IMR-90 (cell line): ENCODE measurements at places on chromosomes 6 and 20. TPM values are rescaled to one million over a fixed set of nuclear protein-coding genes. Genes with fewer than 3 reads are reported as not detected.
A peak's percentile ranks its signal among the peaks of the same experiment; 100 is the strongest.

- H3K27ac ChIP-seq = no peak overlapping the region
- H3K4me1 ChIP-seq = no peaks in the 10 kb centered on the region
- DNase-seq = no peak
- H3K27me3 ChIP-seq = no peaks in the 10 kb centered on the region
- H3K36me3 ChIP-seq = no peaks in the 10 kb centered on the region
Measured at GRCh38 chr6:23951691-23952090, 174.3 kb upstream of the NRSN1 start.

DNA sequence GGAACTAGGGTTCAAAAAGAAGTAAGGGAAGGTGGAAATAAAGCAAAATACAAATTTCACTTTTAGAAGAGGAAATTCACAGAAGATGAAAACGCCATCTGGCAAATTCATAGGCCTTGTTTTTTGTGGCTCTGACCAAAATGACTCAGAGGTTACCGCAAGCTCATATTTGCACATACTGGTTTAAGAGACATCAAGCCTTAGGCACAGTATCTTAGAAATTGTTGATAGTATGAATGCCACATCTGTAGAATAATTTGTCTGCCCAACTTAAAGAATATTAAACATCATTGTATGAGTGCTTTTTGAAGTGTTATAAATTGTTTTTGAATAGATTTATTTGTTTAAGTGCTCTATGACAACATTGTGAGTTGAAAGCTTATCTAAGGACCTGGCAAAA, 10.6 kb downstream of the TAAR1 start:
- DNase-seq = peak; percentile 74
- H3K27me3 ChIP-seq = peaks cover 18% of the 10 kb centered on the region
- H3K4me3 ChIP-seq = no peak overlapping the region
- no peaks in the 10 kb centered on the region for H3K4me1 ChIP-seq

- H3K4me3 ChIP-seq = no peak overlapping the region
- H3K4me1 ChIP-seq = peaks cover 2% of the 10 kb centered on the region
- no peaks in the 10 kb centered on the region for H3K36me3 ChIP-seq
- DNase-seq = peak; percentile 92
Measured at GRCh38 chr6:79421707-79422484, 115.3 kb downstream of the LCA5 start.

DNA sequence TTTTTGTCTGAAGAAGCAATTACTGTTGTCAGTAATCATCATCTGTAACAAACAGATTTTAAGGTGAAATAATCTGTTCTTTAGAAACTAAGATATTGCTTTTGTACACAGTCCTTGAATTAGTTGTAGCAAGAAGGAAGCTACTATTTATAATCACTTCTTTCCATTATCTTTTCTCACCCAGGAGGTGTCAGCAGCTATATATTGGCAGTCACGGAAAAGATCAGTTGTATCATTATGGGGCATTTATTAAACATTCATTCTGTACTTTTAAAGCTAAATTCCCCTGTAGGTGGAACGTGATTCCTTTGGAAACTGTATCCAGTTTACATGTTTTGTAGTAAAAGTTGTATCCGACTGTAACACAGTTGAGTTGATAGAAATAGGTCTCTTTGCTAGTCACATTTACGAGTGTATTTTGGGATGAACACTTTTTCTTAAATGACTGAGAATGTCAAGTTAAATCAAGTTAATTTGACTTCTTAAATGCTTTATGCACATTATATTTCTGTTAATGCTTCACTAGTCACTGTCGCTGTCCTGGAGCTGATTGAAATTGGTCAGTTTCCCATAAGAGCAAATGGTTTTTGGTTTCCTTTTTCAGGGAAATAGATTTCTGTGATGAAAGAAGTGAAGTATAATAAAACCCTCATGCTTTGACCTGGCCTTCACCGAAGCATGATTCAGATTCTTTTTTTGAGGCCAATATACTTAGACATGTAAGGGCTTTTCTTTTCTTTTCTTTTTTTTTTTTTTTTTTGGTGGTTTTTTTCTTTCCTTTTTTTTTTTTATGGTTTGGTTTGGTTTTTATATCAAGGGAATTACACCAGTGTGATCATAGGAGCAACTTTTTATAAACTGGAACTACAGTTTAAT, 5.1 kb downstream of the QKI start:
- H3K4me3 ChIP-seq = 0 out of 2 replicates have a peak overlapping the region, but pooled peaks have one; percentile 12
- H3K27me3 ChIP-seq = no peaks in the 10 kb centered on the region
- peaks cover 10% of the 10 kb centered on the region for H3K4me1 ChIP-seq
- no peaks in the 10 kb centered on the region for H3K36me3 ChIP-seq

DNA sequence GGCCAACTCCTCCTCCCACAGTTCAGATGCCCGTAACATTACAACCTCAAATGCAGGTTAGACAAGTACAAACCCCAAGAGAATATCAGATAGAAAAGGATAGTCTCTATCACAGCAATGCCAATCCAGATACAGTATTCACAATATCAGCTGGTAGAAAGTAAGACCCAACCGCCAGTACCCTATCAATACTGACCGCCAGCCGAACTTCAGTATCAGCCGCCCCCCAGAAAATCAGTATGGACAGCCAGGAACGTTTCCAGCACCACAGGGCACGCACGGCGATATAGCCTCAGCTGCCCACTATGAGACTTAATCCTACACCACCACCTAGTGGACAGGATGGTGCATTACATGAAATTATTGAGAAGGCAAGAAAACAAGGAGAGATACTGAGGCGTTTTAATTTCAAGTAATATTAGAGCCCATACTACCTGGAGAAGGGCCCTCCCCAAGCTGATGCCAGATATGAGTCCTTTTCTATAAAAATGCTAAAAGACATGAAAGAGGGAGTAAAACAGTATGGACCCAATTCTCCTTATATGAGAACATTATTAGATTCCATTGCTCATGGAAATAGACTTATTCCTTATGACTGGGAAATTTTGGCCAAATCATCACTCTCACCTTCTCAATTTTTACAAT, 17.6 kb upstream of the EIF2S2 start:
- DNase-seq = peak; percentile 73
- no peak overlapping the region for H3K27ac ChIP-seq
- no peak overlapping the region for H3K4me3 ChIP-seq

DNA sequence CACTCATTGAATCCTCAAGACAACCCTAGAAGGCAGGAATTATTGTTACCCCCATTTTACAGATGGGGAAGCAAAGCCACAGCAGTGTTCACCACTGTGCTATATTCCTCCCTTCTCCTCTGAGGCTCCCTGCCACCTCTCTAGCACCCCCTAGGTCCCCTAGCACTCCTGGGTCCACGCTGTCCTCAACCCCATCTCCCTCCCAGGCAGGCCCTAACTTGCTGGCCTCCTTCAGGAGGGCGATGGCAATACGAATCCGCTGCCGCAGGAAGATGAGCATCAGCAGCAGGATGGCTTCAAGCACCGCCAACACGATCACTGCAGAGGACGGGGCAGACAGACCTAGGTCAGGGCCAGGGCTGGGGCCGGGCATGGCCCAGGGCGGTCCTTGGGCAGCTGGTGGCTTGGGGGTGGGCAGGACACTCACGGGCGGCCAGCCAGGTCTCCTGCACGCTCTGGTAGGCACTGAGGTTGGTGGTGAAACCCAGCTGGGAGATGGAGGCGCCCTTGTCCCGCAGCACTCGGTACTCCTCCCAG, 7.8 kb upstream of the NEU1 start:
- no peak overlapping the region for H3K4me3 ChIP-seq
- no peaks in the 10 kb centered on the region for H3K36me3 ChIP-seq
- no peaks in the 10 kb centered on the region for H3K27me3 ChIP-seq
- no peak overlapping the region for H3K27ac ChIP-seq
- peaks cover 8% of the 10 kb centered on the region for H3K4me1 ChIP-seq
- no peak for DNase-seq

C6orf58 gene
- total RNA-seq = not detected in 2 replicates

ZNF831 gene
- total RNA-seq = not detected in 2 replicates

DNA sequence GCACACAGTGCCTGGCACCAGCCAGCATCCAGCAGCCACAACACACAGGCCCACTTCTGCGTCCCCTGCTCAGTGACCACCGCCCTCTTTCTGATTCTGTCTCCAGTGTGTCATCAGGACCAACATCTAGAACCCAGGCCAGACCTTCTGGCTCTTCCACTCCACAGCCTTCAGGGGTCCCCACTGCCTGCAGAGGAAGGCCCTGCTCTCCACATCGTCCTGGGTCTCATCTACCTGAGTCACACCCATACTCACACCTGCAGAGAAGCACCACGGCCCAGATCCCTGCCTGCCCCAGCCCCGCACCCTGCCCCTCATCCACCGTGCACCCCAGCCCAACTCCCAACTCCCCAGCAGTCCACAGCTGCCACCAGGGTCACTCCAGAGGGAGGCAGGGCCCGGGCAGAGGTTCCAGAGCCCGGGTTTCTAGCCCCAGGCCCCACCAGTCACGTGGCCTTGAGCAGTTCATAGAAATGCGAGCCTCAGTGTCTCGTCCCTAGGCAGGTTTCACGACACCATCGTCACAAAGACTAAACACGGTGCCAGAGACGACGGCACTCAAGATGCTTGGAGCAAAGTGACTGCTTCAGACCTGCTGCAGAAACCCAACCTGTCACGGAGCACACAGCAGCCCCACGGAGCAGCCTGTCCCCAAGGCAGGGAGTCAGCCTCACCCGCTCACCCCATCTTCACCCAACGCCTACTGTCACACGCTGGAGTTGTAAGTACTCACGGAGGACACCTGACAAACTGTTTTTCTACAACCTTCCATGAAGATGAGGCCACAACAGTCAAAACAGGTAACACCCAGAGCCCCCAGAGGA, 16.1 kb downstream of the TAF4 start:
- H3K27me3 ChIP-seq = no peaks in the 10 kb centered on the region
- no peak overlapping the region for H3K27ac ChIP-seq
- peaks cover 4% of the 10 kb centered on the region; the same call in 1 of the 2 replicates for H3K4me1 ChIP-seq
- DNase-seq = no peak

- no peak overlapping the region for H3K4me3 ChIP-seq
- DNase-seq = peak; percentile 60
- no peak overlapping the region for H3K27ac ChIP-seq
- no peaks in the 10 kb centered on the region for H3K27me3 ChIP-seq
Measured at GRCh38 chr6:112910256-112910655, 563.1 kb downstream of the RFPL4B start.

DNA sequence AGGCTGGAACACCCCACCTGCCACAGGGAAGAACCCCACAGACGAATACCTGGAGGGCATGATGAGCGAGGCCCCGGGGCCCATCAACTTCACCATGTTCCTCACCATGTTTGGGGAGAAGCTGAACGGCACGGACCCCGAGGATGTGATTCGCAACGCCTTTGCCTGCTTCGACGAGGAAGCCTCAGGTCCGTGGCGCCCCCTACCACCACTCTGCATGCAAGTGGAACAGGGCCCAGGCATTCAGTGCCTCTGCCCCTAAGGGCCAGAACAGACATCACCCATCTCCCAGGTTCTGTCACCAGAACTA, 6.6 kb downstream of the MYL9 start:
- no peak overlapping the region for H3K27ac ChIP-seq
- no peak overlapping the region for H3K4me3 ChIP-seq
- H3K36me3 ChIP-seq = peaks cover 49% of the 10 kb centered on the region
- DNase-seq = no peak

GRCh38 chr6:57040011-57040410, 6.5 kb upstream of the KIAA1586 start:
- no peak overlapping the region for H3K27ac ChIP-seq
- H3K4me3 ChIP-seq = no peak overlapping the region
- H3K36me3 ChIP-seq = no peaks in the 10 kb centered on the region

- H3K27ac ChIP-seq = no peak overlapping the region
- H3K4me1 ChIP-seq = no peaks in the 10 kb centered on the region
- H3K27me3 ChIP-seq = peaks cover 2% of the 10 kb centered on the region
- H3K36me3 ChIP-seq = no peaks in the 10 kb centered on the region
- DNase-seq = no peak
Measured at GRCh38 chr6:165774903-165775601, 112.0 kb upstream of the PDE10A start.

CLIC5 gene
- total RNA-seq = not detected in 2 replicates

SOD2 gene
- 243 TPM in 2 replicates for total RNA-seq

DNA sequence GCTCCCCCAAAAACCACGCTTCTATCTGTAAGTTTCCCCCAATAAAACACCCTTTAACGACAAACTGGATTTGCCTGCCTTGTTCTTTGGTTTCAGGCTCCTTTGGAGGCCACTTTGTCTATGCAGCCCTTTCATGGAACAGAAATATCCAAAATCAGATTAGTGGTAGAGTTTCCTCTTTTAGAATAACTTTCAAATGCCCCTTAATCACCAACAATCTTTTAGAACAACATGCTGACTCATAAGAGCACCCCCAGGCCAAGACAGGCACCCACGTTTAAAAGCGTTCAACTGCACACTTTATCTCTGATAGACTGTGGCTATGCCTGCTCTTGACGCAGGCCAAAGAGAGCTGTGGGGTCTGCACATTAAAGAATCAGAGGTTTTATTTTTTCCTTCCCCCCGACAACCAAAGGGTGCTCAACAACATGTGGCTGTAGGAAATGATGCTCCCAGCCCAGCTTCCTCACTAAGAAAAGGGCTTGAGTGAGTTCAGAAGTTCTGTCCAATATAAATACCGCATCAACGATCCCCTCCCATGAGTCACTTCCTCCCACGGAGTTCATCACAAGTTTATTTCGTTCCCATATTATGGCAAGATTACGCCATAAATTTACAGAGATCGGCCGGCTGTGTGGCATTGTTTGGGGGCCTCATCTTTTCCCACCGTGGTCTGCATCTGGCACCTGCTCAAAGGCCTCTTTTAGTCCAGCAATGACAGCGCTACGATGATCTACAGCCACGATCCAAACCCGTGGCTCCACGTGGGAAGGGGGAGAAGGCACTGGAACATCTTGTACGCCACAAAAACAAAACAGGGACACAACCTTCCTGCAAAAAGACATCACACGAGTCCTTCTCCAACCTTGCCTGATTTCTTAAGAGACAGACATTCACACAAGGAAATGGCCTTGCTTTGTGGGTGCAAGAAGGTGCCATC, 88.8 kb upstream of the NFATC2 start:
- no peaks in the 10 kb centered on the region for H3K27me3 ChIP-seq
- H3K4me1 ChIP-seq = peaks cover 14% of the 10 kb centered on the region
- H3K27ac ChIP-seq = peak overlapping the region; percentile 90
- no peak overlapping the region for H3K4me3 ChIP-seq
- peaks cover 4% of the 10 kb centered on the region for H3K36me3 ChIP-seq

SLC22A7 gene
- total RNA-seq = not detected in 2 replicates

GRCh38 chr20:37885593-37886503, 17.1 kb upstream of the VSTM2L start:
- no peaks in the 10 kb centered on the region for H3K4me1 ChIP-seq
- no peak overlapping the region for H3K4me3 ChIP-seq
- H3K27me3 ChIP-seq = peaks cover 36% of the 10 kb centered on the region
- H3K36me3 ChIP-seq = no peaks in the 10 kb centered on the region

FAM217A gene
- total RNA-seq = not detected in 2 replicates

DNA sequence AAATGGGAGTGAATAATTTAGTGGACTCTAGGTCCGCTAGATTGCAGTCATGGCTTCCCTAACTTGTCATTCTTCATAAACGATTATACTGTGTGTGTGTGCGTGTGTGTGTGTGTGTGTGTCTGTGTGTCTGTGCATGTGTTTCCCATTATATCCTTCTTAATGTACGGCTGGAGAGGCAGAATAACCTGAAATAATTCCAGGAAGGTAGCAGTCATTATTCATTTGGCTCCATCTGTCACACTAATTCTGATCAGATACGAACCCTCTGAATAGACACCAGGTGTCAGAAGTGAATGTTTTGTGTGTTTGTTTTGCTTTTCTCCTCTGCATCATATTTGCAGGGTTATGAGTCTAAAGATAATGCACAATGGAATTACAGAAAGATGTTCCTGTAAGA, 372.9 kb downstream of the DOK5 start:
- no peaks in the 10 kb centered on the region for H3K36me3 ChIP-seq
- H3K27ac ChIP-seq = no peak overlapping the region
- no peak overlapping the region for H3K4me3 ChIP-seq
- H3K4me1 ChIP-seq = no peaks in the 10 kb centered on the region
